ENCODE measurements at places on chromosomes 4 and X. TPM values are rescaled to one million over a fixed set of nuclear protein-coding genes. Genes with fewer than 3 reads are reported as not detected.

- no peak overlapping the region for H3K27ac ChIP-seq
- no peaks in the 10 kb centered on the region for H3K36me3 ChIP-seq
Measured at GRCh38 chrX:69362354-69362753, 141.8 kb upstream of the NALF2 start.

DNA sequence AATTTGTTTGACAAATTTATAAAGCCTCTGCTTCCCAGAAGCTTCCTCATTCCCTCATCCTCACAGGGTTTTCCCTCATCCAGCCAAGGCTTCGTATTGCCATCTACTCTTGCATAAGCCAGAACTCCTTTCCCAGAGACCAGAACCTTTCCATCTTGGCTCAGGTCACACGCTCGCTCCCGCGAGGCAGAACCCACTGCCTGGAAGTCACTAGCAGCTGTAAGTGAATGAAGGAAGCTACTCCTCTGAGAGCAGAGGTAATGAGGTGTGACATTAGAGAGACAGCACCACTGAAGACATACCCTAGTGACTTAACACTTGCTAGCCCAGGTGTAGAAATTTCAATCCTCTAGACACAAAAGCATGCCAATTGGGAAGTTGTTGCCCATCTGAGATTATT, 52.5 kb downstream of the LHFPL1 start:
- H3K27me3 ChIP-seq, result no peaks in the 10 kb centered on the region
- H3K4me3 ChIP-seq, result no peak overlapping the region
- H3K4me1 ChIP-seq, result peaks cover 33% of the 10 kb centered on the region
- peaks cover 7% of the 10 kb centered on the region for H3K36me3 ChIP-seq

DNA sequence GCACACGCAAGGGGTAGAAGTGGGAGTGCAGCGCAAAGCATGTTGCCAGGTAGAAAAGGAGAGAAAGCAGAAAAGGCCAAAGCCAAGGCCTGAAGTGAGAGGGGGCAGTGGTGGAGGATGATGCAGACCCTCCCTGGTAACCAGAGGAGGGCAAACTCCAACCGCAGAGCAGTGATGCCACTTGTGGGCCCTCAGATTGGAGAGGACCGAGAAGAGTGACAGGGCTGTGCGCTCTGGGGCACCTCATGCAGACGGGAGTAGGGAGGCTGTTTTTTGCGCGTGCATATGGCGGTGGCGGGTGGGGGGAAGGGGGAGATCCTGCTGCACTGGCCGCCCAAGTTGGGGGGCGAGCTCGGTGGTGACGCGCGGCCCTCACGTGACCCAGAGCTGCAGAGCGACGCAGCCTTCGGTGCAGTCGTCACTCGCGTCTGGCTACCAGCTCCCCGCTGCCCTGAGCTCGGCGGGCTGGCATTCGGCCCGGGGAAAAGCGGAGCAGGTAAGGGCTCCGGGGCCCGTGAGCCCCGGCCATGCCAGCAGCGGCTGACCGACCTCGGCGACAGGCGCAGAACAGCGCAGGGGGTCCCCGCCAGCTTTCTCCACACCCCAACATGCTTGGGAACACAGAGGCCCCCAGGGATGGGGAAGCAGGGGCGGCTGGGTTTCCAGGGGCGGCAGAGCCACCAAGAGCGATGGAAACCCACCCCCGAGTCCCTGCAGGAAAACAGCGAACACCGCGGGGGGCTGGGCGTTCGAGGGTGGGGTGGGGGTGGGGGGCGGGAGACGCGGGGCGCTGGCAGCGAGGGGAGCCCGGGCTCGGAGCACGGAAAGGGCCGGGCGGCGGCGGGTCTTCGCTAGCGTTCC, at the start of gene BEX3:
Gene BEX3, plus strand, starts transcription at position 421 of the 861 bp plus-strand sequence. CDS start 984 bp downstream, outside the sequence.
- H3K4me1 ChIP-seq, result peaks cover 12% of the 10 kb centered on the region
- H3K4me3 ChIP-seq, result peak within 1 kb of the TSS; percentile 76
- H3K36me3 ChIP-seq, result peaks cover 21% of the 10 kb centered on the region
- peak; percentile 68 for DNase-seq
- peak within 1 kb of the TSS; percentile 97 for H3K27ac ChIP-seq

The NMU gene
- 43.5 TPM for total RNA-seq

DNA sequence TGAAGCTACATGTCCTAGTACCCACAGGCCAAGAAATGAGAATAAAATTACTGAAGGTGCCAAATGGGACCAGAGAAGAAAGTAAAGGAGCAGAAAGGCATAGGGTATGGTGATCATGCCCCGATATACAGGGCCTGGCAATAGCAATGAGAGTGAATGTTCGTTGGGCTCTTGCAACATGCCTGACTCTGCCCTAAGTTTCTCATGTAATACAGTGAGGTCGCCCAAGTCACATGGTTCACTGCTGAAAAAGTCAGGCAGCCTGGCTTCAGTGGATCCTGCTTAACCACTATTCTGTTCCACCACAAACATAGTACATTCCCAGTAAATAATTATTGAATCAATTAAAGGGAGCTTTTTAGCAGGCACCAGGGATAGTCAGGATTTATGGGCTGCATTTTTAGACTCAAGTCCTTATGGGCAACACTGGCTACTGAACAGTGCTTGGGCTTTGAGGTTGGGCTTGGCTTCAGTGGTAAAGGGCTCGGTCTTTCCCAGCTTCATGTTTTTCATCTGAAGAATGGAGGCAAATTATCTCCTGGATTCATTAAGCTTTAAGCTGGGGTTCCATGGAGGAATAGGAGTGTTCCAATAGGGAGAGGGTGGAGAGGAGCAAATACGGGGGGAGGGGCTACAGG, 67.1 kb upstream of the ZNF518B start:
- H3K4me1 ChIP-seq, result 0 out of 2 replicates have a peak, but pooled peaks cover under 1% of the 10 kb centered on the region
- H3K36me3 ChIP-seq, result no peaks in the 10 kb centered on the region

GRCh38 chrX:25131055-25131454, 115.3 kb upstream of the ARX start:
- no peaks in the 10 kb centered on the region for H3K36me3 ChIP-seq
- no peak overlapping the region for H3K27ac ChIP-seq
- DNase-seq, result no peak
- no peak overlapping the region for H3K4me3 ChIP-seq

The IL2RG gene
- 0.94 TPM for total RNA-seq

- H3K27ac ChIP-seq, result no peak overlapping the region
- no peaks in the 10 kb centered on the region for H3K36me3 ChIP-seq
- no peak for DNase-seq
- H3K27me3 ChIP-seq, result no peaks in the 10 kb centered on the region
- peaks cover 60% of the 10 kb centered on the region for H3K4me1 ChIP-seq
Measured at GRCh38 chrX:69152417-69152841, 12.8 kb downstream of the PJA1 start.

GRCh38 chrX:19883878-19884277, 3.5 kb downstream of the SH3KBP1 start:
- H3K27me3 ChIP-seq, result peaks cover 13% of the 10 kb centered on the region
- no peak for DNase-seq
- H3K4me3 ChIP-seq, result no peak overlapping the region
- H3K4me1 ChIP-seq, result peaks cover 15% of the 10 kb centered on the region
- no peak overlapping the region for H3K27ac ChIP-seq
